ENCODE measurements at places on chromosomes 1 and 21.

GRCh38 chr1:61457526-61458040 lies 267.4 kb downstream of the TM2D1 start:
- DNase-seq: no peak

- DNase-seq: no peak
These were observed 9.6 kb upstream of the POU2F1 start for GRCh38 chr1:167210966-167211674.

DNA sequence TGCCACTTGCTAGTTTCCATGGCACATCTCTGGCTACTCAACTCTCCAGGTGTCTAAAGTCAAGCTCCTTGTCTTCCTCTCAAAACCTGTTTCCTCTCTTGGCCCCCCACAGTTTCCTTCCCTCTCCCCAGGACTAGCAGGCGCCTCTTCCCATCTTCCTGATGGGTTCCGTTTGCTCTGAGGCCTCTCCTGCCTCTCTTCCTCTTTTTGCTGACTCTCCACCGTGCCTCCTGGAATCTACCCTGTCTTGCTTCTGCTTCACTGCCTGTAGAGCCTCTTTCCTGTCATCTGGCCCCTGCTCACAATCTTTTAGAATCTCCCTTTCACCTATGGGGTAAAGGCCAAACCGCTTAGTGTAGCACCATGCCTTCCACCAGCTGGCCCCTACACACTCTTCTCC lies 21.8 kb upstream of the LHX4 start:
- no peak for DNase-seq

DNA sequence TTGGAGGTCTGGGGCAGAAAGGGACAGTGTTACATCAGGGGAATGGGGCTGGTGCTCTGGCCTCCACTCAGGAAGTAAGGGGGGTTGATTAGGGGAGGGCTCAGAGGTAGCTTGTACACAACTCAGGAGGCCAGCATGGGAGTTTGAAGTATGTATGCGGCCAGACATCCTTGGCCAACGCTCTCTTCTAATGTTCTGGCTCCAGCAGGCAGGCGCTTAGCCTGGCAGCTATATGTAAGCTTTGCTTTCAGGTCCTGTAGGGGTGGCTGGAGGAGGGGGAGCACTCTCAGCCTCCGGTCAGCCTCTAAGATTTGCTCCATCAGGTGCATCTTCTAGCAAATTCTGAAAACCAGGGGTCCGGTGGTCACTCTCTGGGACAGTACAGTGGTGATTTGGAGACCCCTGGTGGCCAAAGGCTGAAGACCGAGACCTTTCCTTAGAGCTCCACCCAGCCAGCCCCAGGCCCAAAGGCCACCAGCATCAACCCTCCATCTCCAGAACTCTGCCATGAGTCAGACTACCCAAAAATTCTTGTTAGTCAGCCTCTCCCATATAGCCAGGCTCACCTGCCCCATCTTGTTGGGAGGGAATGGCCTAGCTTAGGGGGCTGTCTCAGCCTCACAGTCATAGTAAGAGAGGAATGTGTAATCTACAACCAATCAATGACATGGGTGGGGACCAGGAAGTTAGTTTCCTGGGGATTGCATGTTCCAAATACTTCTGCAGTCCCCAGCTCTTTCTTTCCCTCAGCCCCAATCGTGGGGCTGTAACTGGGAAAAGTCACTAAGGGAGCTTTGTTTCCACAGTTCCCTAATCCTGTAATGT lies 9.7 kb upstream of the COL8A2 start:
- DNase-seq: peak; percentile 17

- no peak for DNase-seq
These were observed 31.4 kb upstream of the WASF2 start for GRCh38 chr1:27521336-27521831.

GRCh38 chr1:2229037-2229864 lies 1.1 kb downstream of the SKI start:
- peak; percentile 62 for DNase-seq

DNA sequence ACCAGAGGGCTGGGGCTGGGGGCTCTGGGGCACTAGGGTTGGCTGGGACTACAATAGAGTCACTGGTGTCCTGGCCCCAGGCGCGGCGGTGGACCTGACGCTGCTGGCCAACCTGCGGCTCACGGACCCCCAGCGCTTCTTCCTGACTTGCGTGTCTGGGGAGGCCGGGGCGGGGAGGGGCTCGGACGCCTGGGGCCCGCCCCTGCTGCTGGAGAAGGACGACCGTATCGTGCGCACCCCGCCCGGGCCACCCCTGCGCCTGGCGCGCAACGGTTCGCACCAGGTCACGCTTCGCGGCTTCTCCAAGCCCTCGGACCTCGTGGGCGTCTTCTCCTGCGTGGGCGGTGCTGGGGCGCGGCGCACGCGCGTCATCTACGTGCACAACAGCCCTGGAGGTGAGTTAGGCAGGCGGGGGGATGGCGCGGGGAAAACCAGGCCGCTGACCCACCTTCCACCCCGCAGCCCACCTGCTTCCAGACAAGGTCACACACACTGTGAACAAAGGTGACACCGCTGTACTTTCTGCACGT lies 4.1 kb downstream of the TIE1 start:
- no peak for DNase-seq

GRCh38 chr1:205301205-205301821 lies 20.2 kb downstream of the NUAK2 start:
- peak; percentile 75 for DNase-seq

DNA sequence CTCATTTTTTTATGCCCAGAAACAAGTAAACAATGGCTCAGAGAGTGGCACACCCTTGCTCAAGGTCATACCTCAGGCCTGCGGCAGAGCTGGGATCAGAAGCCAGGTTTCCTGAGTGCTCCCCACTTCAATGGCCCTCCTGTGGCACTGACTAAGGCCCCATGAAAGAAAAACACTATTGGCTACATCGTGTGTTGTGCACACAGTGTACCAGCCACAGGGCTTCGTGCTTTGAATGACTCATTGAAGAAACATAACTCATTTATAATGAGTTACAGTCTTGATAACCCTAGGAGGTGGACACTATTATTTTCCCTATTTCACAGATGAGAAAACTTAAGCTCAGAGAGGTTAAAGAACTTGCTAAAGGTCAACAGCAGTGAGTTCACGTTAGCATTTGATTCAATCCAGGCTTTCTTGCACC lies 91.2 kb downstream of the TRABD2B start:
- peak; percentile 21 for DNase-seq

DNA sequence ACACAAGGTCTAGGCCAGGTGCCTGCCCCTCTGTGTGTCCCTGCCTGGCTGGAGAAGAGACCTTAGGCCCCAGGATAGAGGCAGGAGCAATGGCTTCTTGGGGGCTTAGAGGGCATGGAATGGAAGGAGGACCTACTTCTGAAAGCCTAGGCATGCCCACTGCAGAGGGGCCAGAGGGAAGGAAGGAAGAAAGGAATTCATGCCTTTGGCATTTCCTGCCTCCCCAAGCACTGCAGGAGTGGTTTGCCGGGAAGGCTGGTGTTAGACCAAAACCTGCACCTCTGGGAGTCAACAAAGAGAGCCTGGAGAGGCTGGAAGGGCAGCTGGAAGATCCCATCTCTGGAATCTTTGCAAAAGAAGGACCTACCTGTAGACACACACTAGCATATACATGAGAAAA lies 50.7 kb upstream of the KCNE2 start:
- no peak for DNase-seq

GRCh38 chr1:64171797-64172281 lies 31.6 kb upstream of the UBE2U start:
- DNase-seq: no peak

DNA sequence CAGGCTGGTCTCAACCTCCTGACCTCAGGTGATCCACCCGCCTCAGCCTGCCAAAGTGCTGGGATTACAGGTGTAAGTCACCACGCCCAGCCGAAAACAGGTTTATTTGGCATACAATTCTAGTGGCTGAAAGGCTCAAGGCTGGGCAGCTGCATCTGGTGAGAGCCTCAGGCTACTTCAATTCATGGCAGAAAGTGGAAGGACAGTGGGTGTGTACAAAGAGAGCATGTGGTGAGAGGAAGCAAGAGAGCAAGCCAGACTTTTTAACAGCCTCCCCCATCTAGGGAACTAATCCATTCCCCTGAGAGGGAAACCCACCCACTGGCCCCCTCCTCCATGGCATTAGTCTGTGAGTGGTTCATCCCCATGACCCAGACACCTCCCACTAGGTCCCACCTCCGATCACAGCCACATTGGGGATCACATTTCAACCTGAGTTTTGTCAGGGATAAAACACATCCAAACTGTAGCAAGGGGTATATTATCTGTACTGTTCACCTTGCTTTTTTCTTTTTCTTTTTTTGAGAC lies 9.5 kb downstream of the BMP8A start:
- no peak for DNase-seq

DNA sequence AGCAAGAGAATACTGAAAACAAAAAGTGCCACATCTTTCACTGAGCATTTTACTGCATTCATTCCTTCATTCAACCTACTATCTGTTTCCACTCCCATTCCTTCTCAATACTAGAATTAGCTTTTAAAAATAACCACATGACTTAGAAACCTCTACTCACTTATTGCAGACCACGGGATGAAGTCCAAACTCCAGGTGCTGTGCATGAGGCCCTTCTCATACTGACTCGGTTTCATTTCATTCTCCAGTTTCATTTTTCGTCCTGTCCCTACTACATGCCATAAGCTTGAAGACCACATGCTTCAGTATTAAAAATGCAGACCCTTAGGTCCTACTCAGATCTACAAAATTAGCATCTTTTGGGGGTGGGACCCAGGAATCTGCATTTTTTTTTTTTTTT lies 2.3 kb upstream of the BACH1 start:
- no peak for DNase-seq

DNA sequence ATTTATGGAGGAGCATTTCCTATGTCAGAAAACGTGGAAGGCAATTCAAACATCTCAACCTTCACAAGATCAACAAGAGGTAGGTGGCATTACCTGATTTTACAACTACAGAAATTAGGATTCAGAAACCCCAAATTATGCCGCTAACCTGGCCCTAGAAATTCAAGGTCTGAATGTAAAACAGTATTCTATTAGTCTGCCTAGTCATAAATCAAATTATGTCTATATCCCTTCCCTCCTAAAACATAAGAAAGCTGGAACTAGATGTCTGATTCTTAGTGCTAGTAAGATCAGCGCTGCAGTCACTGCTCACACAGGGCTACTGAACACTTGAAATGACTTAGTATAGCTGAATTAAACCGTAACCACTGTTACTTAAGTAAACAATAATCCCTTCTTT lies 1.4 kb downstream of the TOMM20 start:
- no peak for DNase-seq

DNA sequence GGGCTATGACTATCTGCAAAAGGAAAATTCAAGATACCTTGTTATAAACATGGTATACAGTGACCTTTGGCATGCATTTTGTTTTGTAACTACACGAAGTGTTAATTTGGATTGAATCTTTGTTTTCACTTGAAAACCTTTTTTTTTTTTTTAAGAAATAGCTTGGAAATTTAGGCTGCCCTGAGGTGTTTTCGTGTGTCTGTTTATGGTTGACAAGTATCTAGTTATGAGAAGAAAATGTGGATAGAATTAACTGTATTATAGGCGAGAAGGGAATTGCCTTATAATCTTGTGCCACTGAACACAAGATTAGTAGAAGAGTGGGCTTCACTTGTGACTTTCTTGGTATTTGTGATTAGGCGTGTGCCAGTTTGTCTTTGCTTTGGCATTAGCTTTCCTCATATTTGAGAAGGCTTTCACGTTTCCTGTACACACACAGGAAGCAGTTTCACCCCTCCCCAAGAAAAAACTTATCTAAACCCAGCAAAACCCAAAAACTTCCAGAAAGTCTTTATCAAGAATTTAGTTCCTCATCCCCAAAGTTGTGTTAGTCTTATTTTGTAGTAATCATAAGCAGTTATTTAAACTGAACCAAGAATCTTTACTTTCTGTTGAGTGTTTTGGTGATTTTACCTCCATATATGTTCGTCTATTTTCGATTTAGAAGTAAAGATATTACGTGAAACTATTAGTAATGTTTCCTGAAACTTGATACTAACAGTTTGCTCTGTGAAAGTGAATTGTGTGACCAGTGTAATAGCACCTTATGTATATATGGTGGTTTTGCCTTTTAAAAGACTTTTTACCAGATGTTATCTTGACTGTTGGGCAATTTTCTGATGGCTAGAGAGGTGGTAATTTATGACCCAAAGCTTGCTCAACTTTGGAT lies 3.8 kb downstream of the DYRK1A start:
- DNase-seq: no peak

GRCh38 chr1:240126821-240127220 lies 35.1 kb downstream of the FMN2 start:
- DNase-seq: no peak

GRCh38 chr21:41897700-41898099 lies 18.6 kb upstream of the PRDM15 start:
- DNase-seq: no peak
